Thymus (tissue), 14 donors: ENCODE measurements at places on chromosomes 2 and 18. TPM values are rescaled to one million over a fixed set of nuclear protein-coding genes. Genes with fewer than 3 reads are reported as not detected.

Gene PID1
- 1.0 TPM for total RNA-seq

Gene CAPN14
- 0.52 TPM for total RNA-seq

Gene SERPINB12
- total RNA-seq: 2.6 TPM

Gene ERLEC1
- total RNA-seq: 32.8 TPM

Gene EFEMP1
- total RNA-seq: 4.0 TPM

Gene STEAP3
- total RNA-seq: 0.90 TPM

Gene SPP2
- total RNA-seq: 0.05 TPM

Gene MYO7B
- total RNA-seq: 4.4 TPM

Gene GPR45
- not detected for total RNA-seq

Gene CKAP2L
- 14.1 TPM for total RNA-seq

Gene SNORC
- total RNA-seq: 1.4 TPM

Gene DCDC2C
- 0.38 TPM for total RNA-seq

Gene EML6
- 1.2 TPM for total RNA-seq

Gene CYP1B1
- 14.4 TPM for total RNA-seq

Gene ARHGAP28
- 4.7 TPM for total RNA-seq

Gene CYS1
- 0.19 TPM for total RNA-seq

Gene NT5C1B
- total RNA-seq: not detected

Gene EMILIN1
- 9.2 TPM for total RNA-seq

Gene UGT1A7
- total RNA-seq: 0.19 TPM

Gene NETO1
- 0.33 TPM for total RNA-seq

Gene ACTG2
- total RNA-seq: 0.61 TPM

Gene CD207
- 0.99 TPM for total RNA-seq

Gene MFSD2B
- total RNA-seq: 0.19 TPM

Gene PTPN4
- total RNA-seq: 53.0 TPM

Gene SPHKAP
- total RNA-seq: 1.4 TPM

Gene PLB1
- total RNA-seq: 1.8 TPM

Gene ASB18
- total RNA-seq: not detected

Gene ONECUT2
- total RNA-seq: under 0.01 TPM

Gene SLC5A7
- total RNA-seq: 0.05 TPM

Gene LOXL3
- 1.4 TPM for total RNA-seq

Gene LINC00305
- total RNA-seq: 0.05 TPM

Gene TMEM247
- not detected for total RNA-seq

Gene TLX2
- 0.19 TPM for total RNA-seq

Gene RAB31
- 10.1 TPM for total RNA-seq

Gene PARD6G
- total RNA-seq: 4.7 TPM

Gene POMC
- 11.7 TPM for total RNA-seq

Gene CIDEA
- 0.05 TPM for total RNA-seq

Gene STPG4
- total RNA-seq: 0.14 TPM

Gene ABCA12
- 0.14 TPM for total RNA-seq

Gene IL1R1
- total RNA-seq: 5.2 TPM

Gene PTH2R
- total RNA-seq: 0.38 TPM
